ENCODE measurements at places on chromosomes 6 and 20.

- H3K4me3 ChIP-seq: no peak overlapping the region
- H3K4me1 ChIP-seq: no peaks in the 10 kb centered on the region
- no peak for DNase-seq
- no peak overlapping the region for H3K27ac ChIP-seq
- H3K27me3 ChIP-seq: no peaks in the 10 kb centered on the region
Observed at GRCh38 chr6:111862741-111863140, 10.5 kb downstream of the FYN start.

- H3K4me3 ChIP-seq: peak overlapping the region; percentile 59
- H3K4me1 ChIP-seq: peaks cover 11% of the 10 kb centered on the region
- no peaks in the 10 kb centered on the region for H3K36me3 ChIP-seq
- DNase-seq: peak; percentile 33
- peak overlapping the region; percentile 50 for H3K27ac ChIP-seq
Observed at GRCh38 chr6:107488875-107489635, 862 bp upstream of the SOBP start.

DNA sequence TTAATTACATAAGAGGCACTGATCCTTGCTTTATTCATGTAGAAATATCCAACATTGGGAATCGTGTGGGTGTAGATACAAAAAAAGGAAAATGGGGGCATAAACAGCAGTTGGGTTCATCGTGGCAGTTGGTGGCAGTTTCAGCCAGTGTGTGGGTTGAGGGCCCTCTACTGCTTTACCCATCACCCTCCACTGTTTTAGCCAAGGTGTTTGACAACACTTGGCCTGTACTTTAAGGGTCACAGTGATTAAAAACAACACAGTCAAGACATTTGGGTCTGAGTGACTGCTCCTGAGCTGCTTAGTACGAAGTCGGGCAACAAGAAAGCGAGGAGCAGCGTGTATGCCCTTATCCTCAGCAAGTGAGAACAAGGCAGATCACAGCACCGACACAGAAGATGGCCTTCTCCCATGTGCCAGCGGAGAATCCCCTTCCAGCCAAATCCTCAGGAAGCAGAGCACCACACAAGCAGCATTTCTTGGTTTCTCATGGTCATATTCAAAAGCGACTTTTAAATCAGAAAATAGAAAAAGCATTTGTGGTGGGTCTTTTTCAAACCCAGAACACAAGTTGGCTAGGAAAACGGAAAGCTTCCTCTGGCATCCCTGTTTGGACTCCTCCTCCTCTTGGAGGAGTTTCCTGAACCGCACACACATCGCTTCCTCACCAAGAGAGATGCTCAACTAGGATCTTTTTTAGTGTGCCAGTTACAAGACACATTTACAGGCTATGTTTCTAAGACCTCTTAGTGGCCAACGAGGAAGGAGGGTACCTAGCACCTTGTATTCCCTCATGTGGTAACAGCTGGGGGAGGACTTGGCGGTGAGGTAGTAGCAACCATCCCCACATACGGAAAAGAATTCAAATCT, 23.5 kb downstream of the EIF2S2 start:
- H3K36me3 ChIP-seq: peaks cover 13% of the 10 kb centered on the region
- H3K27ac ChIP-seq: no peak overlapping the region
- no peaks in the 10 kb centered on the region for H3K27me3 ChIP-seq
- no peaks in the 10 kb centered on the region for H3K4me1 ChIP-seq
- H3K4me3 ChIP-seq: no peak overlapping the region

DNA sequence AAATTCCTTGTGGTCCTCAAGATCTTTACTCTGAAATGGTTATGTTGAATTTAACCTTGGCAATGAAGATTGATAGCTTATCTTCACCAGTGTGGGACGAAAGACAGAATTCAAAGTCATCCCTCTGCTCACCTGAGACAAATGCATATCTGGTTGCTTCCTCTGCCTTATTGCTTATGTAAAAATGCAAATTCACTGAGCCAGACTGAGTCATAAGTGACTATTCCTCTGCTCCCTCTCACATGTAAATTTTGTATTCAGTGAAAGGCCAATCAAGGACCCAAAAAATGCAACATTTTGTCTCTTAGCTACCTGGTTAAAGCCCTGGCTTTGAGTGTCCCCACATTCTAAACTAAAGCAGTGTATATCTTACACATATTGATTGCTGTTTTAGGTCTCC, 593.1 kb upstream of the GJE1 start:
- H3K36me3 ChIP-seq: no peaks in the 10 kb centered on the region
- no peak overlapping the region for H3K4me3 ChIP-seq
- no peak overlapping the region for H3K27ac ChIP-seq
- H3K4me1 ChIP-seq: no peaks in the 10 kb centered on the region

DNA sequence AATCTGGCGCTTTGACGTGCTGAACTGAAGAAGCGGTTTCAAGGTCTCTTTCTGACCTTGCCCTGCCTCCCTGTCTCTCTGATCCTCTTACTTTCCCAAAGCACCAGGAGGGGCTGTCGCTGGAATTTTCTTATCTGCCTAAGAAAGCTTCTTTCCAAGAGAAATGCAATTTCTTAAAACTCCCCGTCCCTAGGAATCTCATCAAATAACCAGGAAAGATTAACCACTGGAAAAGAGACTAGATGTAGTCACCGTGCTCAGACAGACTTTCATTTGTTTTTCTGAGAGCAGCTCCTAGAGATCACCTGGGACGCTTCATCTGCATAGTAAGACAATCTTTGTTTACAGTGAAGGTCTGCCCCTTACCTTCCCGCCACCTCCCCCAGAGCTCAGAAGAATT, 38.6 kb downstream of the PDYN start:
- H3K36me3 ChIP-seq: no peaks in the 10 kb centered on the region
- H3K27ac ChIP-seq: no peak overlapping the region

DNA sequence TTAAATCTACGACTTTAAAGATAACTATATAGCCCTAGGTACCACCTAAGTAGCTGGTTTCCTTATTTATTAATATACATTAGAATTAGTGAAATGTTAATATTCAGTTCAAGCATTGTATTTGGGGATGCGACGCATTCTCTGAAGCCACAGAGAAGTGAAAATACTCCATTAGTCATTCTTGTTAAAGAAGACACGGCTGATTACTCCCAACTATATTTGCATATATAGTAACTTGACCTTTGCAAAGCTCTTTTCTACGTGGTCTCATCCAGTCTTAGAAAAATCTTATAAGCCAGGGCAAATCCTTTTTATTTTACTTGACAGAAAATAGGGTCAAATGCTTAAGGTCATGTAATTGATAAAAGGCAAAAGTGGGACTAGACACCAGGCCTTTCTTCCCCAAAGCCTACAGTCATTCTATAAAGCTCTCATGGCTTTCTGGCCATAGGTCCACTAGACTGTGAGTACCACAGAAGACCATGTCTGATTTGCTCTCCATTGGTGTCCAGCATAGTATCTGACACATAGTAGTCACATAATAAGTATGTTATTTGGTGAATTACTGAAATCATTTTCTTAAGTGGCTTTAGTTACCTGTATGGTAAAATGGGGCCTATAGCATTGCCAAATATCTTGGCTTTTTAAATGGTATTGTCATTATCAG, 11.3 kb downstream of the ZHX3 start:
- DNase-seq: no peak
- no peak overlapping the region for H3K27ac ChIP-seq
- H3K4me3 ChIP-seq: no peak overlapping the region
- H3K27me3 ChIP-seq: no peaks in the 10 kb centered on the region
- H3K36me3 ChIP-seq: no peaks in the 10 kb centered on the region

GRCh38 chr20:16295534-16295933, 277.7 kb downstream of the KIF16B start:
- H3K4me3 ChIP-seq: no peak overlapping the region
- H3K27ac ChIP-seq: no peak overlapping the region
- H3K27me3 ChIP-seq: no peaks in the 10 kb centered on the region
- H3K4me1 ChIP-seq: no peaks in the 10 kb centered on the region
- no peaks in the 10 kb centered on the region for H3K36me3 ChIP-seq

- H3K4me3 ChIP-seq: no peak overlapping the region
- H3K27me3 ChIP-seq: no peaks in the 10 kb centered on the region
- H3K4me1 ChIP-seq: no peaks in the 10 kb centered on the region
Observed at GRCh38 chr20:40189621-40190020, 499.4 kb downstream of the MAFB start.

- H3K4me3 ChIP-seq: no peak overlapping the region
- no peaks in the 10 kb centered on the region for H3K36me3 ChIP-seq
Observed at GRCh38 chr6:170080828-170081371, 210.0 kb downstream of the DLL1 start.

DNA sequence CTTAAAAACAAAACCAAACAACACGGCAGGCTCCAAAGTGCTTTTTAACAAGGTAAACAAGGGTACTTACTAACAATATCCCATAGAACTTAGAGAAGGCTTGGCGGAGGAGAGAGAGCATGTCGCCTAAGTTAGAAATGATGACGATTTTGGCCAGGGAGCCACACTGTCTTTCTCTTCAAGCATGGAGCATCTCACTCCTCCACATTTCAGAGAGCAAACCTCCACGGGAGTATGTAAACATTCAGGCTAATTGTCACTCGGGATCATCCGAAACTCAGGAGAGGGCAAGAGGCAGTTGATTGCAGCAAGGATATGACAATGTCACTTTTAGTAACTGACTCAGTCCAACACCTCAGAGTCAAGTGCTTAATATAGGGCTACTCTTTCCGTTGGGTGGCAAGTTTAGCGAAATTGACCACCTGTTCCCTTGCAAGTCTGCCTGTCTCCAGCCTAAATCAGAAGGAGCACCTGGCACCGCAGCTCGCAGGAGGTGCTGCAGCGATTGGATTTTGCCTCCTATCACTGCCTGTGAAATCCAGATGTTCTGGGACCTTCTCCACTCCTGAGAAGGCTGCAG, 65.8 kb upstream of the RPS6KA2 start:
- no peak for DNase-seq
- no peak overlapping the region for H3K27ac ChIP-seq
- H3K4me3 ChIP-seq: no peak overlapping the region
- H3K4me1 ChIP-seq: no peaks in the 10 kb centered on the region
- no peaks in the 10 kb centered on the region for H3K27me3 ChIP-seq

DNA sequence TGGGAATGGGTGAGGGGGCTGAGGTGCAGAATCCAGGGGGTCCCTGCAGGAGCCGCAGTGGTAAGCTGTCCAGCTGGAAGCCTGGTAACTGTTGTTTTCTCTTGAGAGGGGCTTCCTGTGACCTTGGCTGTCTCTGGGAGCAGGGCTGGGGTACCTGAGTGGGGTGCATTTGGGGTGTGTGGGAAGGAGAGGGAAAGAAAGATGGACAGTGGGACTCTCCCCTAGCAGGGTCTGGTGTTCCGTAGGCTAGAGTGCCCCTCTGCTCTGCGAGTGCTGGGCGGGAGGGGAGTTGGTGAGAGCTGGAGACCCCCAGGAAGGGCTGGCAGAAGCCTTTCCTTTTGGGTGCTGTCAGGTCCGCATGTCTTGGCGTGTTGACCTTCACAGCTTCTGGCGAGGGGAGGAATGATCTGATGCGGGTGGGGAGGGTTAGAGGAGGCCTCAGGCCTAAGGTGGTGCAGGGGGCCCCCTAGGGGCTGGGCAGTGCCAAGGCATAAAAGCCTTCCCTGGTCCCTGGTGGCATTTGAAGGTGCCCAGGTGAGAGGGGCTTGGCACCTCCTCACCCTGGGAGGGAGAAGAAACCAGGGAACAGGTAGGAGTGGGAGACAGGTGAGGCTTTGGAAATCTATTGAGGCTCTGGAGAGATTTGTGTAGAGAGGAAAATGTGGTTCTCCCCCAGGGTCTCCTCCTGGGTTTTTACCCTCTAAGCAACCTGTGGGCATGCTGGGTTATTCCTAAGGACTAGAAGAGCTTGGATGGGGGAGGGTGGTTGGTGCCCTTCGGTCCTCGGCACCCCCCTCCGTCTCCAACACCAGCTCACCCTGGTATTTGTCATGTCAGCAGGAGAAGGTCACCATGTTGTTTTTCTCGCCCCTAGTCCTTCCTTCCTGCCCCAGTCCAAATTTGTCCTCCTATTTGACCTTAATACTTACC, 3.3 kb downstream of the VEGFA start:
- peak overlapping the region; percentile 98 for H3K27ac ChIP-seq
- peaks cover 16% of the 10 kb centered on the region for H3K4me1 ChIP-seq
- DNase-seq: peak; percentile 86
- H3K4me3 ChIP-seq: peak overlapping the region; percentile 80
- no peaks in the 10 kb centered on the region for H3K36me3 ChIP-seq

DNA sequence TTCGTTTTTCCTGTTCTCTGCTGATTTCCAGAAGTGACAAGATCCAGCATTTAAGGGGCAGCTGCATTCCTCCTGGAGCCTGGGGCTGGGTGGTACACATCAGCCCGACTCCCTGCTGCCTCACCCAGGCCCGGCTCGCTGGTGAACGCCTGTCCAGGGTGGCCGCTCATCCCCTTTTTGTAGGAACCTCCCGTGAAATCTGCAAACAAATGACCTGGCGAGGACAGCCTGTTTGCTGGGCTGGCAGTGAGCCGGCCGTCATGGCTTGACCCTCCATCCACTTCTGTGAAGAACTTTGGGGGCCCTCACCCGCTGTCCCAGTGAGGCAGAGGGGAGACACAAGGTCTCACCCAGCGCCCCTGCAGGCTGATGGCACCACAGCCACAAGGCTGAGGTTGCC, 39.0 kb downstream of the PYGB start:
- H3K36me3 ChIP-seq: peaks cover 36% of the 10 kb centered on the region
- no peaks in the 10 kb centered on the region for H3K27me3 ChIP-seq
- no peak overlapping the region for H3K27ac ChIP-seq
- no peak for DNase-seq

GRCh38 chr6:129192458-129192989, 309.6 kb downstream of the LAMA2 start:
- H3K27ac ChIP-seq: no peak overlapping the region
- H3K27me3 ChIP-seq: no peaks in the 10 kb centered on the region
- H3K4me3 ChIP-seq: no peak overlapping the region

GRCh38 chr6:30357678-30358540, 13.0 kb downstream of the RPP21 start:
- no peaks in the 10 kb centered on the region for H3K4me1 ChIP-seq
- H3K27ac ChIP-seq: no peak overlapping the region
- H3K36me3 ChIP-seq: no peaks in the 10 kb centered on the region
- DNase-seq: peak; percentile 45

GRCh38 chr6:6405031-6405430, 84.6 kb upstream of the F13A1 start:
- H3K4me3 ChIP-seq: no peak overlapping the region
- no peaks in the 10 kb centered on the region for H3K4me1 ChIP-seq
- H3K36me3 ChIP-seq: no peaks in the 10 kb centered on the region
- no peak overlapping the region for H3K27ac ChIP-seq
- H3K27me3 ChIP-seq: no peaks in the 10 kb centered on the region

GRCh38 chr20:23244916-23245552, 105.6 kb upstream of the NXT1 start:
- H3K4me3 ChIP-seq: no peak overlapping the region
- H3K27me3 ChIP-seq: no peaks in the 10 kb centered on the region
- H3K36me3 ChIP-seq: no peaks in the 10 kb centered on the region

DNA sequence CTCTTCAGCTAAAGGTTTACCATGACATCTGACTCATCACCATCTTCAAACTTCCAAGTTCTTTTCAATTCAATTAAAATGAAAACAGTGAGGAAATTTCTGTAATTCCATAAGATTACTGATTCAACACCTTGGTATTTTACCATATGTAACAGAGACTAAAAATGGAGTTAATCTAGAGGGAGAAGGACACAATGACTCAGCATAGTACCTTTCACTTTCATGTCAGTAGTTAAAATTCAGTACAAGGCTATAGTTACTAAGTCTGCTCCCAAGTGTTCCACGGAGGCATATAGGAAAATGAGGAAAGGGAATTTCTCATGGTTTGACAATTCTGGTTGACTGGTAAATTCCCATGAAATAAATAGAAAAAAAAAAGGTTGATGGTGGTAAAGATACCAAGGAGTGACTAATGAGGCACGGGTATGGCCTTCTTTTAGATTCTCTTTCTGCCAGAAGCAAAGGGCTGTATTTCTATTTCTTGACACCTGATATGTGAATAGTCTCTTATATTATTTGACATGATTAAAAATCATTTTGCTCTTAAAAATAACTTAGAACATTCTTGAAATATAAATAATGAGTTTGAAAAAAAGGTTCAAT, 526.7 kb upstream of the ADGRB3 start:
- no peak overlapping the region for H3K27ac ChIP-seq
- H3K4me1 ChIP-seq: no peaks in the 10 kb centered on the region
- DNase-seq: no peak
- H3K27me3 ChIP-seq: no peaks in the 10 kb centered on the region

All from colonic mucosa (tissue), 4 donors.